H54 (cell line): ENCODE measurements at places on chromosomes 1 and 21.

DNA sequence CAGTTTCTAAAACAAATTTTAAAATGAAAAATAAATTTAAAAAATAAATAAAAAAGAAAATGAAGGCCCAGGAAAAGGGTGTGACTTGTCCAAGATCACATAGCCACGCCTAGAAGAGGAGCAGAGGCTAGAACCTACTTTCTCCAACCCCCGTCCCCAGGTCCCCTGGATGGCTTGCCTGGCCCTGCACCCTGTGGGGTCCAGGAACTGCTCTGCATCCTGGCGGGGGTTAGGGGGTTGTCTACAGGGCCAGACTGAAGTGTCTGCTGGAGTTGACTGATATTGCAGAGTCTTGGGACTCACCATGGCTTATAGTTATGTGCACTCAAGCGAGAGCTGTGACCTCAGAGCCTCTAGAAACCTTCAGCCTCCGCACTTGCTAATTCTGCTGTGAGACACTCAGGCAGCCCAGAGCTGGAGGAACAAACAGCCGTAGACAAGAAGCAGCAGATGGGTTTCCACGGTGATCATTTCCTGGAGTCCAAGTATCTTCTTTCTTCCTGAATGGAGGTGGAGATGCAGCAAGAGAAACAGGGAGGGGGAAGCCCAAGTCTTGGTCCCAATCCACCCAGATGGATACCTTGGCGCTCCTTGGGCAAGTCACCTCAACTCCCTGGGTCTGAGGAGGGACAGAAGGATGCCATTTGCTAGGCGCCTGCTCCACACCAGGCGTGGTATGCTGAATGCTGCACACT is 5.2 kb upstream of the EXTL1 start:
- DNase-seq, result no peak

- DNase-seq, result no peak
Measured at GRCh38 chr1:59298710-59299346, 1.9 kb downstream of the FGGY start.

- DNase-seq, result no peak
Measured at GRCh38 chr1:1869469-1869868, 21.4 kb downstream of the GNB1 start.

DNA sequence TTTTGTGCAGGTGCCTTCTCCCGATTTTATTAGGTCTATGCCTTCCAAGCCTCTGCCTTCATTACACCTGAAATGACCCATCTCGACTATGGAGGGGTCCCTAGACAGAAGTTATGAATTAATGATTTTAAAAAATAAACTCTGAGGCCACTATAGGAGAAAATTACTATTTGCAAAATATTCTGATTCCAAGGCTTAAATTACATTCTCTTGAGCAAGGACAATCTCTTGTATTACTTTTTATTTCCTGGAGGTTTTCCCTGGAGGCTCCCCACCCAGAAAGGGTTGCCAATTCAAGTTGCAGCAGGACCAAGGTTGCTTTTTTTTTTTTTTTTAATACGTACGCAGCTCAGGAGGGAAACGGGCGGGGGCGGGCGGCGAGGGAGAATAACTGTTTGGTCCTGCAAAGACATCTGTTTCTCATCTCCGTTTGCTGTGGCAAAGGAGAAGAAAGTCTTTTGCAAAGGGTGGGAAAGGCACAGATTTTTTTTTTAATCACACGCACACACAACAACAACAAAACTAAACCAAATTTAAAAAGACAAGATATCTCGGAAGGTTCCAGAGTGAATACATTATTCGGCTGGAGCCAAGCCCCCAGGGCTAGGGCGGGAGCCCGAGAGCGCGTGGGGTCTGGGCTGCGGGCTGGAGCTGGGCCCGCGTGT is 618 bp upstream of the SERTAD4 start:
- DNase-seq, result no peak

- no peak for DNase-seq
Measured at GRCh38 chr21:33478182-33478581, 1.6 kb downstream of the TMEM50B start.

- DNase-seq, result no peak
Measured at GRCh38 chr1:100581096-100581705, 43.3 kb downstream of the GPR88 start.

DNA sequence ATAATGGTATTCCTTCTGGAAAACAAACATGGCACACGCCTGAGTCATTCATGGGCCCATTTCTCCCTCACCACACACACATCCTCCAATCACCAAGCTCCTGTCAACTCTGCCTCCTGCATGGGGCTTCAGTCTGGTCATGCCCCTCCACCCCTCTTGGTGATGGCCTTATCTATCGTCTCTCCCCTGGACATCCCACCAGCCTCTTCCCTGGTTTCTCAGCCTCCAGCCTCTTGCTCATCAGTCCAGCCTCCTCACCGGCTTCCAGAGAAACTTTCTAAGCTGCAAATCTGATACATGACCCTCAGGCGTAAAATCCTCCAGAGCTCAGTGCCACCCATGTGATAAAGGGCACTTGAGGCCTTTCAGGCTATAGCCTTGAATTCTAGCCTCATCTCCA is 243.9 kb downstream of the FOXD2 start:
- no peak for DNase-seq

GRCh38 chr1:172938681-172939080 is 112.1 kb downstream of the TNFSF18 start:
- DNase-seq, result no peak

DNA sequence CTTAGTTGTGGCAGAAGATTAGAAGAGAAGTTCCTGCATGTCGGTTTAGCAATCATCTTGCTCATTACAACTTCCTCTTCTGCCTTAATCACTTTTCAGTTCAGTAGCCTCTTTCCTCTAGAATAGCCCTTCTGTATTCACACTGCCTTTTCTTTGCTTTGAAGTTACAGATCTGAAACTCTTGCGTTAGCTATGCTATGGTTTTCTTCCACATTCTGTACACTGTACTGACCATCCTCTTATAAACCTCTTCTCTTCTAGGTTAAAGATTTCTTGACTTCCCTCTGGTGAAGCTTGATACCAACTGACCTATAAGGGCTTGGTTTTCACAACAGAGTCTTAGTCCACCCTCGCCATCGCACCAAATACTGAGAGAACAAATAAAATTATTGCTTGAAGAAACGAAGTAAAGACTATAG is 35.0 kb downstream of the C21orf91 start:
- no peak for DNase-seq

DNA sequence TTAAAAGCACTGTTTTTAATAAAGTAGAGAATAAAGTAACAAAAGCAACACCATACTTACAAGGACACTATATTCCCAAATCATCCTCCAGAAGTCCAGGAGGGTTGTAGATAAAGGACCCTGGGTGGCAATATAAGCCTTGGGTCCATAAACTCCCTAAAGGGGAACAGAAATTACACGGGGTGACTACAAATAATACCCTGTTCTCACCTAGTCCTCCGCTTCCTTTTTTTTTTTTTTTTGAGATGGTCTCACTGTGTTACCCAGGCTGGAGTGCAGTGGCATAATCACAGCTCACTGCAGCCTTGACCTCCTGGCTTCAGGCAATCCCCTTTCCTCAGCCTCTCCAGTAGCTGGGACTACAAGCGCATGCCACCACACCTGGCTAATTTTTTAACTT is 13.1 kb downstream of the PTPN22 start:
- DNase-seq, result no peak

DNA sequence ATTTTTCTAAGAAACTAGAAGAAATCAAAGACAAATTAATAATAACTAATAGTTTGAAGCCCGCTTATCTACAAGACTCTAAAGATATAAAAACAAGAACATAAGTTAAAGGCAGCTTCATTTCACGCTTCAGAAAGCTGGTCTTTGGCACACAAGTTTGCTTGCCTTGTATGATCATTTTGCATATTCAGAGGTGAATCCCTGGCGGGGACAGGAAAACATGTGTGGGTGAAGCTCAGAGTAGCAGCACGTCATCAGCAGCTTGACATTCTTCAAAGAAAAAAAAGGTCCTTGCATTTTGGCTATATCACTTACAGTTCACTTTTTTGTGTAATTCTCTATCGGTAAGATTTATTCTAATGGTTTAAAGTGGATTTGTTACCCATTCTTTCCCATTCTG is 1911.8 kb downstream of the MRPL39 start:
- no peak for DNase-seq

DNA sequence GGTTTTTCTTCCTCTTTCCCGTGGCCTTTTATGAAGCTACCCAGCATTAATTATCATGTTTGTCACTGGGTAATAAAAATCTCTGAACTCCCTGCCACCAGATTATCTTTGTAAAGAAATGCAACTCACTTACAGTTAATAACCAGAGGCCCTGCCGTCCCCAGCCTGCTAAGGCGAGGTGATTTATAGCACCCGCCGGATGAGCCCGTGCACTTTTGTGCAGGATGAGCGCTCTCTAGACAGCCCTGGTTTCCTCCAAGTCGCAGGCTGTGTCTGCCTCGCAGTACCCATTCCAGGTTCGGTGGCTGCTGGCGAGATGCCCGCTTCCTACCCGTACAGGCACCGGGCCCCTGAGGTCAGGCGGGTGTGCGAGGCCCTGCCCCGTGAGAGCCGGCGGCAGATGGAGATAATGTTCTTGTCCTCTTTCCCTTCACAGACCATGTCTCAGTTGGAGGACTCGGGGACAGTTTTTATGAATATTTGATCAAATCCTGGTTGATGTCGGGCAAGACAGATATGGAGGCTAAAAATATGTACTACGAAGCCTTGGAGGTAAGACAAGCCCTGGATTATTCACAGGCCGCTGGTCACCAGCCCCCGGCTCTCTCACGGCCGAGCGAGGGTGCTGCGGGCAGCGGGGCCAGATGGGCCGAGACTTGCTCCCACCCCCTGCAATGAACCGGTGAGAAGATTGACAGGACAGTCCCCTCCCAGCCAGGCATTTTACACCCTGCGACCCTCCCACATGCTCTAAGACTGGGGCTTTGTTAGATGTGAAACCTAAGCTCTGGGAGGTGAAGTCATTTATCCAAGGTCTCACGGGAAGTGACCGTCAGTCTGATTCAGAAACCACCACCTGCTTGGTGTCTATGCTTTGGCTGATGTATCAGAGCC is 28.5 kb upstream of the SELENON start:
- no peak for DNase-seq

GRCh38 chr1:221698579-221699349 is 43.1 kb downstream of the DUSP10 start:
- DNase-seq, result no peak

DNA sequence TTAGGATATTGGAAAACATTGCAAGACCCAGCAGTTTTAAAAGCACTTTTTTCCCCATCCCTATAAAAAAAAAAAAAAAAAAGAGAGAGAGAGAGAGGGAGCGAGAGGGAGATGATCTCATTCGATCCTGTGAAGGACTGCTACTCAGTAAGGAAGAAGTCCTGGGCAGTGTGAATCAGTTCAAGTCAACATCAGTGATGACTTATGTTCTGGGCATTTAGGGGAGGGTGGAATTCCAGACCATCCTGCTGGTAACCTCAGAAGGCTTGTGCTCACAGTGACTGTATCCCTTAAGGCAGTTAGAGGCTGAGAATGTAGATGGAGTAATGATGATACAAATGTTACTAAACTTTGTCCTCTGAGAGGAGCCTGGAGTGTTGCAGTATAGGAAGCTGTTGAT is 151.4 kb downstream of the TGFB2 start:
- peak; percentile 49 for DNase-seq

DNA sequence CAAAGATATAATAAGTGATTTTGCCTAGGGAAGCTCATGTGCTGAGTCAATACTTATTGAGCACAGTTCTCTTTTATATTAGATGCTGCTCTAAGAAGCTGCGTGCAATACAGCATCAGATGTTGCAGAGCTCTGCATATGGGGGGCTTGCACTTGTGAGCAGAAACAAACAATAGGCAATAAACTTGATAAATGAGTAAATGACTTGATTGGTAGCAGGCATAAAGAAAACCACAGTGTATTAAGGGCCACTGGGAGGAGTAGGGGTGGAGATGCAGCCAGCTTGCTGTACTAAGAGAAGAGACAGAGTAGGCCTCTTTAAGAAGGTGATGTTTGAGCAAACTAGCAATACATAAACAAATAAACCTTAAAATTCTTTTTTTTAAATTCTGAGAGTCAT is 598.5 kb upstream of the ADAMTS5 start:
- DNase-seq, result no peak

DNA sequence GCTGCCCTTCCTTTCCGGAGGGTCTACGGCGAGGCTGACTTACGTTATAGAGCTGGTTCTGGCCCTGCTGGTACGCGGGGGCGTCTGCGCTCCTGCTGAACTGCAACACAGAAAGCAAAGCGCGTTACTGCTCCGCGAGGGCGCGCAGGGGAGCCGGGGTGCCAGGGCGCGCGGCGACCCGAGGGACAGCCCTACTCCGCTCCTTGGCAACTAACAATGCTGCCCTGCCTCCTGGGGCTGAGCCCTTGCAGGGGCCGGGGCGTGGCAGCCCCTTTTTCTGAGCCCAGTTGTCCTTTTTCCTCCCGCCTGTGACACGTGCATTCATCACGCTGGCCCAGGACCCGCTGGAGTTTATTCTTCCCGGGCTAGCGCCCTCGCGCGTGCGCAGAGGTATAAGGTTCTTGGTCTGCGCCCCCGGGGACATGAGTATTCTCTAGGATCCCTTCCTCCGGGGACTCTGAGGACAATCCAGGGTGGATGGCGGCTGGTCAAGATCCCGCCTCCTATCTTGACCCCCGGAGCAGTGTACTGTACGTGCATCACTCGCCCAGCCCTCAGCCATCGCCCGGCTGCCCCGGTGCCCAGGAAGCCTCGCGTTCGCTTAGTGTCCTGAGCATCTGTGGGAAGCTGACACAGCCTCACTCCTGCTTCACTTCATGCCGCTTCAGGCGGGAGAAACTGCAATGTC is 78.9 kb downstream of the CD247 start:
- no peak for DNase-seq

DNA sequence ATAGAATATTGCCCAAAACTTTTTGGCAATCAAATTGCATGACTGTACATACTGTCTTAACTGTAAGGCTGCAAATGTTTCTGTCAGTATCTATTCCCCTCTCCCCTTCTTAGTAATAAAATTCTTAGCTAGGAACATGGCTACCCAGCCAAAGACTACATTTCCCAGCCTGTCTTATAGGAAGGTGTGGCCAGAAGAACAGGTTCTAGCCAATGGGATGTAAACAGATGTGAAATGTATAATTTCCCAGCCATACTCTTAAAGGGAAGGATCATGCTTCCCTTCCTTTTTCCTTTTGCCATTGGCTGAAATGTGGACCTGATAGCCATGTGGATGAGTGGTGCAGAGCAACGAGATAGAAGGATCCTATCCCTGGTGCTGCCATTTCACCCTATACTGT is 7.0 kb upstream of the HIVEP3 start:
- no peak for DNase-seq

DNA sequence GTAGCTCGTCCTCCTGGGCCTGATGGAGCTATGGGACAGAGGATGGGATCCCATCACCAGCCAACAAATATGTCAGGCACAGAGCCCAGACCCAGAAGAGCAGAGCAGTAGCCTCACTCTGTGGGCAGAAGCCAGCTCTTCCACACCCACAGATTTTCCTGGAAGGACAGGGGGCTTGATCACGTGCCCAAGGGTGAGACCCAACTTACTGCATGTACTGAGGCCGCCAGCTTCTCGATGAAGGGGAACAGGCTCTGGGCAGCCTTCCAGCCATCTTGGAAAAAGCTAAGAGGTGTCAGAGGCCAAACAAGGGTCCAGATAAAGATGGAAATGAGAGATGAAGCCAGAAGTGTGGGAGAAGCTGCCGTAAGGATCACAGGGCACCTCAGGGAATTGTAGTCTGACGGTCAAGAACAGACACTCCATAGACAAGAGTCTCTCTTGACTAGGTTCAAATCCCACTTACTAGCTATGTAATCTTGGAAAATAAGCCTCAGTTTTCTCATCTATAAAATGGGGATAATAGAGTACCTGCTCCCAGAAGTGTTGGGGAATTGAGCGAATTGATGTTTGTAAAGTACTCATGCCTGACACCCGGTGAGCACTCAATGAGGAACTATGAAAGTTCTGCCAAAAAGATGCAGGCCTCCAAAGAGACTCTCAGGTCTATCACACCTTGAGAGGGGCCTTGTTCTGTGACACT is 17.0 kb upstream of the TCEA3 start:
- DNase-seq, result no peak

- no peak for DNase-seq
Measured at GRCh38 chr1:6447818-6448748, 17.9 kb downstream of the TNFRSF25 start.
